Stimulated activated CD8-positive, alpha-beta memory T cell treated with anti-CD3 and anti-CD28 coated beads, Interleukin-15, amount 100 ng/mL, for 4 hours (primary cell): ENCODE measurements at places on chromosomes 12 and 14.

DNA sequence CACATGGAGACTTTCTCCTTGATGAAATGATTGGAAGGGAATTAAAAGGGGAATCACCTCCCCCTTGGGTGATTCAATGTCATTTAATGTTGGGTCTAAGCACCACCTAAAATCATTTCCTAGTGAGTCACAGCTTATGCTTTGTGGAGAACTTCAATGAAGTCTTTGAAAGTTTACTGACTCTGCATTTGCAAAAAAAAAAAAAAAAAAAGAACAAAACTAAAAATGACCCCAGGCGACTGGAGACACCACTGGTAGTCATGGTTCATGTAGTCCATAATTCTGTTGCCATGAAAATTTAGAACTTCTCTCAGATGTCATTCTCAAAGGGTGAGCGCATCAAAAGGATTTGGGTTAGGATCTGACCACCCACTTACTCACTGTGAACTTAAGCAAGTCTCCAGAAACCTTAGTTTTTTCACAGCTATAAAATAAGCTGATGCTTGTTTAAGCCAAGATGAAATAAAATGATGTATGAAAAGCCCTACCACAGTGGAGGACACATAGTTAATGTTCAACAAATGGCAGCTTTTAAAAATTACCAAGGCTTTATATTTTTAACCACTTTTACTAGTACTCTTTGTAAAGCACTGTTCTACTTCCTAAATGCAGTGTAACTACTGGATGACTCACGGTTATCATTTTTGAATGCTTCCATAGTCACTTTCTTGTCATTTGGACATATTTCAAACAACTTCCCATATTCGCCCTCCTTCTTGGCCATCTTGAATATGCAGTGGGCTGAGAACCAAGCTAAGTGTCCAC, 18.1 kb upstream of the KSR2 start:
- DNase-seq = no peak

DNA sequence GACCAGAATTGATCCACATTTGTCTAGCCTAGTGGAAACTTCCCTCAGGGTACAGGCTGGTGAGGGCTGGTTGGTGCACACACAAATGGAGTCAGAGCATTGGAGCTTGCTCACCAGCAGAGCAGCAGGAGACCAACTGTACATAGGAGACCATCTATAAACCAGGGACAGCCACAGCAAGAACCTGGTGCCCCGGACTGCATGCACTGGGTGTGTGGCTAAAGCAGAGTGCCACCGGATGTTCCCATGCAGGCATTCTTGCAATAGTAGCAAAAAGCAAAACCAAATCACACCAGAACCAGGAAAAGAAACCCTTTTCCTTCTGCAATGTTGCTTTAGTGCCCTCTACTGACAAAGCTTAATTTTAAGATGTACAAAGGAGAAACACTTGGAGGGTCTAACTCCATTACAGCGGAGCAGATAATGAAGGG, 136.4 kb downstream of the MDGA2 start:
- DNase-seq = no peak

DNA sequence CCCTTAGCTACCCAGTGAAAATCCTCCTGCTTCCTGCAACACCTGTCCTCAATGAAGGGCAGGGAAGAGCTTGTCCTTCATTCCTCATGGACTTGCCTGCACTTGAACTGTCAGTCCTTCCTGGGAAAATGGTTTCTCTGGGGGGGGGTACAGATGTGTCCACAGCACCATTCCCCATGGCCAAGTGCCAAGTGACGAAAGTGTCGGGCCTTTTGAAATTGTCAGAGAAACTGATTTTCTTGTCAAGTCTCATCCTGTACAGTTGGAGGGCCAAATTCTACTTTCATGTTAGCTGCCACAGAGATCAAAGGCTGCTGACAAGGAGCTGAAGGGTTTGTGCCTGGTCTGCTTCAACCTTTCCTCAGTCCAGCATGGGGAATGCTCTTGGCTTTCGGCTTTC, 179.5 kb upstream of the PARP11 start:
- no peak for DNase-seq

DNA sequence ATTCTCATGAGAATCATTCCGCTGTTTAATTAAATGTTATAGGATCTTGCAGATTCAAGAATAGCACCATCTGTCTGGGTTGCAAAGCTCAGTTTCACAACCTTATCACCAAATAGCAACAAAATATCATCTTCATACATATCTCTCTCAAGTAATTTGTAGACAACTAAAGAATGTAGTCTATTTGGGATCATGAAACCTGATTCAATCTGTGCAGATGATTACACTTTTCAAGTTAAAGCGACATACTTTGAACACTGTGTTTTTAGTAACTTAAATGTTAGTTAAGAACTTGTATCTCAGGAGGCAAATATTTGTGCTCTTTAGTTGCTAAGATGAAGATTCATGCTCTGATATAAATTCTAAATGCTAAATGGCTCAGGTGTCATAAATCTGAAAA, 14.8 kb downstream of the MED13L start:
- DNase-seq = no peak

GRCh38 chr12:48441069-48441468, 31.3 kb upstream of the ANP32D start:
- DNase-seq = no peak

GRCh38 chr14:35374263-35374712, 30.3 kb downstream of the NFKBIA start:
- no peak for DNase-seq
